T-helper 1 cell (primary cell): ENCODE measurements at places on chromosomes 2 and 18.

DNA sequence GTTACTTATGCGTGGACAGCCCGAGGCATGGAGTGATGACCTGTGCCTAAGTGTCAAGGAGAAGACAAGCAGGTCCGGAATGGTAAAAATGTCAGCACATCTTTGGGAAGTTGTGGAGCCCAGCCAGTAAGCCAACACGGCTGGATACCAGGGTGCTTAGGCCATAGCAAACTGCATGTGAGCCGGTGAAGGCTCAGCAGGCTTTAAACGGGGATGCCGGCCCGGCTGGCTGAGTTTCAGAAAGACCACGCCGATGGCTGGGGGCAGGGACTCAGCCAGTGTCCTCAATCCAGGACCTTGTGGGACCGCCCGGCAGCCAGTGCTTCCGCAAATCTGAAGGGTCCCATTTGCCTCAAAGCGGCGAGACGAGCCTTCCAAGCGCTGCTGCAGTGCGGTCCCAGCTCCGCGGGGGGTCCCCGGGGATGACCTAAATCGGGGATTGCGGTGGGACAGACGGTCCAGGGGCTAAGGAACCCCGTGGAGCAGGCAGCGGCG is 946 bp upstream of the AGAP1 start:
- no peak for DNase-seq

- DNase-seq: no peak
Observed at GRCh38 chr2:100446696-100447095, 23.6 kb upstream of the NMS start.

- no peak for DNase-seq
Observed at GRCh38 chr2:74507926-74508520, 528 bp upstream of the PCGF1 start.

- DNase-seq: no peak
Observed at GRCh38 chr2:100235098-100235497, 87.2 kb downstream of the LONRF2 start.

DNA sequence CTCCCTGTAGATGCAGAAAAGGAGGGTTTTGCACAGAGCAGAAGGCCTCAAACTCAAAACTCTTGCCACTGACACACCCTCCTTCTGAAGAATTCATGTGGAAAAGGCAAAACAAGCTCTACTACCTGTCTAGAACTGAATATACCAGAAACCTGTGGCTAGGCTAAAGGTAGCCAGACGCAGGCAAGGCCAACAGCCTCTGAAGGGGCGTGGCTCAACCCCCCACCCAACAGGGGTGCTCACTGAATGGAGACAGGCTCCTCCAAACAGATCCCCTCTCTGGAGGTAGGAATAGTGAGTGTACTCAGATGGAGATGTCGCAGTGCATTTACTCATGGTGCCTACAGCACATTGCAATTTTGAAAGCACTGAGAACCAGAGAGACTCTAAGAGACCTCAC is 3.0 kb upstream of the STK17B start:
- DNase-seq: peak; percentile 22

GRCh38 chr2:20432714-20433113 is 14.2 kb upstream of the RHOB start:
- no peak for DNase-seq

GRCh38 chr2:159613651-159614285 is 2.6 kb downstream of the BAZ2B start:
- DNase-seq: no peak

DNA sequence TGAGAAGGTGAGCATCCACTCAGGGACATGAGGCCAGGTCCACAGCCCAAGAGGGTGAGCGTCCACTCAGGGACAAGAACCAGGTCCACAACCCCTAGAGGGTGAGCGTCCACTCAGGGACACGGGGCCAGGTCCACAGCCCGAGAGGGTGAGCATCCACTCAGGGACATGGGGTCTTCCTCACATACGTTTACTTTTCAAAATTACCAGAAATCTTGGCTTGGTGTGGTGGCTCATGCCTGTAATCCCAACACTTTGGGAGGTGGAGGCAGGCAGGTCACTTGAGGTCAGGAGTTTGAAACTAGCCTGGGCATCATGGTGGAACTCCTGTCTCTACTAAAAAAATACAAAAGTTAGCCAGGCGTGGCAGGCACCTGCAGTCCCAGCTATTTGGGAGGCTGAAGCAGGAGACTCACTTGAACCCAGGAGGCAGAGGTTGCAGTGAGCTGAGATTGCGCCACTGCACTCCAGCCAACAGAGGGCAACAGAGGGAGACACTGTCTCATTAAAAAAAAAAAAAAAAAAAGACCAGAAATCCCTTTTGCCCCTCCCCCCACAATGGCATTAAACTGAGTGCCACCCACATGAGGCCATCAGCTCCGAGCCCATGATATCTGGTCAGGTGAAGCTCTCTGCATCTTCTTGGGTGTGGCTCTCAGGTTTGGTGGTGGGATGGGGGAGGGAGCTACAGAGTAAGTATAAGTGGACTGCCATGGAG is 9.0 kb upstream of the MBP start:
- no peak for DNase-seq

DNA sequence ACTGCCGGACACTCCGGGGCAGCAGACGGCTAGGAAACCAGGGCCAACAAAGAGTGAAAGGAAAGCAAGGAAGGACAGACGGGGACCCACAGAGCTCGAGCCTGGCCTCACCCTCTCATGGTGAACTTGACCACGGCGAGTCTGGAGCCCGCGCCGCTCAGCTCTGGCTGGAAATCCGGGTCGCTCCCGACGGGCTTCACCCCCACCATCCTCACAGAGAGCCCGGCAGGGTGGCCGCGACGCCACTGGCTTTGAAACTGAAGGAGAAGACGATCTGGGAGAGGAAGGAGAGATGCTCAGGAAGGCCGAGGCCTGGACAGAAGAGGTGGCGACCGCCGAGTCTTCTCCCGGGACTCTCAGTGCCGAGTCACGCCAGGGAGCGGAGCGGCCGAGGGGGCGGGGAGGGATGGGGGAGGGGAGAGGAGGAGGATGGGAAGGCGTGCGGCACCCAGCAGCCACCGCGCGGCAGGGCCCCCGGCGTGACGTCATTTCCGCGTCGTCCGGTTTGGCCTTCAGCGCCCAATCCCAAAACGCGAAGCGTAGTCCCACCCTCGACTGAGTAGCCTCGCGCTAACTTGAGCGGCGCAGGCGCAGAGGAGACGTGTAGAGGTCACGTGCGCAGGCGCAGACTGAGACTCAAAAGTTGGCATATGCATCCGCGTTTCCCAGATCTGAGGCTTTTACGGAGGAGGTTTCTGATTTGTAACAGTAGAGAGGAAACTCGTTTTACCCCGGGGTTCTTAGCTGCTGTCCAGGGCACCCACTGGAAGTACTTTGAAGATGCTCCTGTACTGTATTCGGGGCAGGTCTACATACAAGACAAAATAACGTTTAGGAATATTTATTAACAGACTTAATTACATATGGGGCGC is at the start of gene TXNL1:
TSS of gene TXNL1 (minus strand) at position 361 of the 872 bp plus-strand sequence. CDS start at position 209, 152 bp downstream.
- DNase-seq: peak; percentile 99

DNA sequence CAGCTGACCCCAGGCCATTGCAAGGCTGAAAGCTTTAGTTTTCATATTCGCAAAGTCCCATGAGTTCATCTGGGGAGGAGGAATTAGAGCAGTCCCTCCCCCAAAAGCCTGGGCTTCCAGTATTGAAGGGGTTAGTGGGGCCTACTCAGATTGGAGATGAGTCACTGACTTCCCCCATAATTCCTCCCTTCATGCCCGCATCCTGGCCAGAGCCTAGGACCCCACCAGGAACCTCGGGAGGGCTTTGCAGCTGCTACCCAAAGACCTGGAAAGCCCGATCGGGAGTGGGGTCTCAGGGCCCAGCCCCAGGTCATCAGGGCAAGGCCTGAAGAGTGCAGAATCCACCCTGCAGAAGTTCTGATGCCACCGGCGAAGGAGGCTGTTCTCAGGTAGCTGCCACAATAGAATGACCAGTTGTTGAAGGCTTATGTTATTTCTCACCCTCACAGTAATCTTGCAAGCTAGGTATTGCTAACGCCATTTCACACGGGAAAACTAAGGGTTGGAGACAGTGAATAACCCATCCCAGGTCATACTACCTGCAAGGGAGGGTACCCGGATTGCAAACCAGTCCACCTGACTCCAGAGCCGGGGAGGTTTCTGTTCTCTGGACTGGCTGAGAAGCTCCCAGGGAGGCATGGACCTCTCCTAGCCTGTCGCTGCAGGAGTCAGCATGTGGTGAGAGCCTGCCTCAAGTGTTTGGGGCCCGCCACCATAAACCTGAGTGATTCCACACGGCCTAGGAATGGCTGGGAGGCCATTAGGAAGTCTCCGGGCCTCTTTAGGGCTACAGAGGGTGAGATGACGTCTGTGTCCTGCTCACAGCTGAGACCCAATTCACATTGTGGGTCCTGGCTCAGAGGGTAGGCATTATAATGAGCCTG is 5.8 kb upstream of the ARID5A start:
- no peak for DNase-seq

DNA sequence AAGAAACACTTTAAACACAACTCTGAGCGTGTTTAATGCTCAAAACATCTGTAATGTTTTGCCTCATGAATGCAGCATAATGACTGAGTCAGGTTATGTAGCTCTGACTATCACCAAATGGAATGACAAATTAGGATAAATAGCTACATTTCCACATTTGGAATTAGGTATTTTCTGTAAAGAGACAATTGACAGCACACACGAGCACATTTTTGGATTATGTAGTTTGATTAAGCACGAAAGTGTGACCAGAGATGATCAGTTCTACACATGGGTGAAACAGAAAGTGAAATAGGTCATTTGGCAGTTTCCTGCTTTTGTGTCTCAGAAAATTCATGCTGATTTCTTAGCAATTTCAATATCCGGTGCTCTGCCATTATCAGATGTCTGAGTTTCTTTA is 29.0 kb downstream of the LPIN1 start:
- no peak for DNase-seq

- no peak for DNase-seq
Observed at GRCh38 chr2:63763391-63763941, 78.2 kb upstream of the UGP2 start.

GRCh38 chr18:45155526-45155925 is 459.8 kb upstream of the SLC14A2 start:
- no peak for DNase-seq

DNA sequence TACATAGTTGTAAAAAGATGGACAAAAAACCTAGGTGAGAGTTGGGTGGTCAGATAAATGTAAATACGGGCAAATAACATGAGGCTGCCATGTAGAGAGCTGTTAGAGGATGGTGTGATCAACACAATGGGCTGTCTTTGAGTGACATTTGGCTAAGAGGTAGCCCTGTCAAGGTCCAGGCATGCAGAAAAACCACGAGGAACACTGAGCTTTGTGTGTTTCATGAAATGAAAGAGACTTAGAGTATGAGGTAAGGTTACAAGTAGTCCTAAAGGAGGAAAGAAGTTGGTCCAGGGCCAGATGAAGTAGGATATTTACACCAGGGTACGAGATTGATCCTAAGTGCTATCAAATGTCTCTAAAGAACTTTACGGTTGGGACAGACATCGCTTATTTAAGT is 160.9 kb downstream of the RDH14 start:
- DNase-seq: no peak
